ENCODE measurements at places on chromosomes 1 and 21.

GRCh38 chr21:46151989-46152926, 3.1 kb downstream of the FTCD start:
- ATAC-seq: no peak

- no peak for ATAC-seq
These were observed 1.4 kb downstream of the SPAG17 start for GRCh38 chr1:118183586-118183985.

GRCh38 chr1:23449958-23450357, 25.4 kb upstream of the TCEA3 start:
- ATAC-seq: no peak

GRCh38 chr21:22192766-22193165, 1194.6 kb downstream of the NCAM2 start:
- no peak for ATAC-seq

DNA sequence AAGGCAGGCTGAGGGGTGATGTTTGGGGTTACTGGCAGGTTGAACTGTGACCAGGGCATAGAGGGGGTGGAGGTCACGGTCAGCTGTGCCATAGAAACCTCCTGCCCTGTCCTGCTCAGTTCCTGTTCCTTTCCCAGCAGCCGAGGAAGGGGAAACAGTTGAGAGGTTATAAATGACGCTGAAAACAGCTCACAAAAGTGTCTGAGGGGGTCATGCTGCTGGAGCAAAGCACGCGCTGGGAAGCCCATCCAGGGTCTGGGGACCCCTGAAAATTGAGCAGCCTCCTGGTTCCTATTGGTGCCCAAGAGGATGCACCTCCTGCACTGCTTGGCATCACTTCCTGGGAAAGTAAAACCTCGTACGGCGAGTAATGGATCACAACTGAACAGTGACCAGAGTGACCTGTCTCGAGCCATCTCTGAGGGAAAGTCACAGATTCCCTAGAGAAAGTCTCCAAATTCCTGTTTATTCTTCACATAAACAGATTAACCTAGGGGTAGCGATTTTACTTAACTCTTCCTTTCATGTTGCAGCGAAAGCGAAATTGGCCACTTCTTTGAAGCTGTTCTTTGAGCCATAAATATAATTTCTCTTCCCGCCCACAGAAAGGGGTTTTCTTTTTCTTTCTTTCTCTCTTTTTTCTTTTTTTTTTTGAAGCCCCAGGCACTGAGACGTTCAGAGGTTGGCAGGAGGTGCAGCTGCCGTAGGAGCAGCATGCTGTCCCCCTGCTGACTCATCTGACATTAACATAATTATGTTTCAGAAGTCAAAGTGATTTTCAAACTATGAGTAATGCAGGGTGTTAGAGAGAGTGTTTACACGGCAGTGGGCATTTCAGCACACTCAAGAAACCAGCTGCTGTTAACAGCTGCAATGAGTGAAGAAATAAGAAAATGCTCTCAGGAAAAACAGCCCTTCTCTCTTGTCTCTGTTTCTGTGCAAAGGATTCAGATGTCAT, 41.8 kb upstream of the ATF3 start:
- ATAC-seq: peak; percentile 100

- no peak for ATAC-seq
These were observed 7.7 kb downstream of the LGR6 start for GRCh38 chr1:202201266-202201665.

GRCh38 chr1:118254491-118255425, 69.7 kb upstream of the SPAG17 start:
- no peak for ATAC-seq

DNA sequence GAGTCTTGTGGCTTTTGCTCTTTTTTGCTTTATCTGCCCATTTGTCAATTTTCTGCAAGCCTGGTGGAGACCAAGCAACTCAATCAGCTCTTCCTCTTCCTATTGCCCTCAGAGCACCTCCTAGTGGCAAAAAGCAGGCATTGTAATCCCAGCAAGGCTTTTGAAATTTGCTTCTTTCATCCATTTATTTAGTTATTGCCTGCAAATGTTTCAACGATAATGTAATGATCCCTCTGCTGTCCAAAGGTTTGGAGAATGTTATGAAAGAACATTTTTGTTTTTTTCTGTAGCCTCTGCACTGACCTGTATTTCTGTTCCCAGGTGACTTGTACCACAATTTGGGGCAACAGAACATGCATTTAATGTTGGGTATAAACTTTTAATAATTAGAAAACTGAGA, 127.8 kb downstream of the GABPA start:
- no peak for ATAC-seq

- peak; percentile 16 for ATAC-seq
These were observed 534 bp downstream of the KCNH1 start for GRCh38 chr1:211133393-211133835.

GRCh38 chr1:11838349-11839272, 9.0 kb downstream of the NPPA start:
- peak; percentile 38 for ATAC-seq

GRCh38 chr21:38234395-38235142, 22.2 kb upstream of the KCNJ15 start:
- ATAC-seq: no peak

GRCh38 chr1:236997361-236997760, 6.9 kb downstream of the MT1HL1 start:
- no peak for ATAC-seq

DNA sequence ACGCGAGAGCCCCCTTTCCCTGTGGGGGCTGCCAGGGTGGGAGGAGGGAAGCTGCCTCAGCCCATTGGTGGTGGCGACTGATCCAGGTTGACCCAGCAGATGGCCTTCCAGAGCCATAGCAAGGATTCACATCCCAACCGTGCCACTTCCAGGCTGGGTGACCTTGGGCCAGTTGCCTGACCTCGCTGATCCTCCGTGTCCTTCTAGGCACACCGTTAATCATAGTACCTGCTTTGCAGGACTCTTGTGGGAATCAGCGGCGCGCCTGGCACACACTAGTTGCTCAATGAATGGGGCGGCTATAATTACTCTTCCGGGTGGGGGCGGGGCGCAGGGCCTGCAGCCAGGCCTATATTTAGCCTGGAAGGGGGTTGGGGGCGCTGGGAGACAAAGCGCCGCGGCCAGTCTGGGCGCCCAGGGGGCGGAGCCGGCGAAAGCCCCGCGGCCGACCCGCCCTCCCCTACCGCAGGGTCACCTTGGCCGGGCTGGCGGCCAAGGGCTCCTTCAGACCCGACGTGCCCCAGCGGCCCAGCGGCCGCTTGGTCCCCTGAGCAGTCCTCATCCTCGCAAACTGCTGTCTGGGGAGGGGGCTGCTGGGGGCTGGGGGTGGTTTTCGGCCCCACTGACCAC, 5.1 kb downstream of the HSPB7 start:
- ATAC-seq: peak; percentile 37

GRCh38 chr1:103146166-103146565, 37.8 kb upstream of the COL11A1 start:
- no peak for ATAC-seq

GRCh38 chr1:37438869-37439343, 35.5 kb upstream of the ZC3H12A start:
- ATAC-seq: no peak

DNA sequence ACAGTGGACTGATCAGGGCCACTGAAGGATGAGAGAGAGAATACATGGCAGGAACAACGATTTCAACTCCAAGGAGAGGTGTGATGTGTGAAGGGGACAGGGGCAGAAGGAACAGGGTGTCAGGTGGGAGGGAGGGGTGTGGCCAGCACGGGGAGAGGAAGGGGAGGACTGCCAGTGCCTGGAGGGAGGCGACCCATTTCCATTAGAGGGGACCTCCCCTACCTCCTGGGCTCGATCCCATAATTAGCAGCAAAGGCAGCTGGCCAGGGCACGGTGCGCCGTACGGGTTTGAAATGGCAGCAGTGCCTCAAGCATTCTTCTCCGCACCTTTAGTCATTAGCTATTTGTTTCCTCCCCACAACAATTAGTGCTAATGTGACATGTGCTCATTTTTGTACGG, 22.7 kb downstream of the CRYAA start:
- no peak for ATAC-seq

GRCh38 chr1:38953433-38953860, 11.8 kb upstream of the RHBDL2 start:
- no peak for ATAC-seq

DNA sequence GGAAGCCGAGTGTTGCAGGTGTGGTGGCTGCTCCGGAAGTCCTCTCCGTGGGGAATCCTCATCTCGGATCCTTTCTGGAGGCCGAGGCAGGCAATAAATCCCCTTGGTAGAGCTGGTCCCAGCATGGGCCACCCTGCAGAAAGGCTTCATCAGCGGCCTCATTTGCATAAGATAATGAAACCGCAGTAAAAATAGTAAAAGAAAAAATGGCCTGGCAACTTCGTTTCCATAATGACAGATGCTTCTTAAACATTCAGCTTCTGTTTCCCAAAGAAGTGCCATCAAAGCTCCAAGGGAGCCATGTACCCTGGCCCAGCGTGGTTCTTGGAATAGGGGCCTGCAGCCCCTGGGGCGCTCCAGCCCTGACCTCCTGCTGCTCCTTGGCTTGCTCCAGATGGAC, 244.1 kb downstream of the GRIK3 start:
- no peak for ATAC-seq

GRCh38 chr1:235724730-235725129, 75.1 kb upstream of the GNG4 start:
- peak; percentile 84 for ATAC-seq

- no peak for ATAC-seq
These were observed 23.2 kb downstream of the CRYAA start for GRCh38 chr21:43191971-43192370.

- ATAC-seq: no peak
These were observed 30.3 kb upstream of the RLF start for GRCh38 chr1:40130892-40131291.

- ATAC-seq: no peak
These were observed 109.1 kb downstream of the GRIK3 start for GRCh38 chr1:36925251-36925650.

- no peak for ATAC-seq
These were observed 320.9 kb upstream of the C1orf87 start for GRCh38 chr1:60394436-60394835.

All from motor neuron (in vitro differentiated cells).